ENCODE measurements at places on chromosomes 4 and X.
A peak's percentile ranks its signal among the peaks of the same experiment; 100 is the strongest.

GRCh38 chrX:40912576-40912975 lies 172.7 kb upstream of the USP9X start:
- no peak for DNase-seq

DNA sequence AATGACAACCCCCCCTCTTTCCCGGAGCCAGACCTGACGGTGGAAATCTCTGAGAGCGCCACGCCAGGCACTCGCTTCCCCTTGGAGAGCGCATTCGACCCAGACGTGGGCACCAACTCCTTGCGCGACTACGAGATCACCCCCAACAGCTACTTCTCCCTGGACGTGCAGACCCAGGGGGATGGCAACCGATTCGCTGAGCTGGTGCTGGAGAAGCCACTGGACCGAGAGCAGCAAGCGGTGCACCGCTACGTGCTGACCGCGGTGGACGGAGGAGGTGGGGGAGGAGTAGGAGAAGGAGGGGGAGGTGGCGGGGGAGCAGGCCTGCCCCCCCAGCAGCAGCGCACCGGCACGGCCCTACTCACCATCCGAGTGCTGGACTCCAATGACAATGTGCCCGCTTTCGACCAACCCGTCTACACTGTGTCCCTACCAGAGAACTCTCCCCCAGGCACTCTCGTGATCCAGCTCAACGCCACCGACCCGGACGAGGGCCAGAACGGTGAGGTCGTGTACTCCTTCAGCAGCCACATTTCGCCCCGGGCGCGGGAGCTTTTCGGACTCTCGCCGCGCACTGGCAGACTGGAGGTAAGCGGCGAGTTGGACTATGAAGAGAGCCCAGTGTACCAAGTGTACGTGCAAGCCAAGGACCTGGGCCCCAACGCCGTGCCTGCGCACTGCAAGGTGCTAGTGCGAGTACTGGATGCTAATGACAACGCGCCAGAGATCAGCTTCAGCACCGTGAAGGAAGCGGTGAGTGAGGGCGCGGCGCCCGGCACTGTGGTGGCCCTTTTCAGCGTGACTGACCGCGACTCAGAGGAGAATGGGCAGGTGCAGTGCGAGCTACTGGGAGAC lies 1.6 kb downstream of the PCDH10 start:
- peak; percentile 74 for DNase-seq

DNA sequence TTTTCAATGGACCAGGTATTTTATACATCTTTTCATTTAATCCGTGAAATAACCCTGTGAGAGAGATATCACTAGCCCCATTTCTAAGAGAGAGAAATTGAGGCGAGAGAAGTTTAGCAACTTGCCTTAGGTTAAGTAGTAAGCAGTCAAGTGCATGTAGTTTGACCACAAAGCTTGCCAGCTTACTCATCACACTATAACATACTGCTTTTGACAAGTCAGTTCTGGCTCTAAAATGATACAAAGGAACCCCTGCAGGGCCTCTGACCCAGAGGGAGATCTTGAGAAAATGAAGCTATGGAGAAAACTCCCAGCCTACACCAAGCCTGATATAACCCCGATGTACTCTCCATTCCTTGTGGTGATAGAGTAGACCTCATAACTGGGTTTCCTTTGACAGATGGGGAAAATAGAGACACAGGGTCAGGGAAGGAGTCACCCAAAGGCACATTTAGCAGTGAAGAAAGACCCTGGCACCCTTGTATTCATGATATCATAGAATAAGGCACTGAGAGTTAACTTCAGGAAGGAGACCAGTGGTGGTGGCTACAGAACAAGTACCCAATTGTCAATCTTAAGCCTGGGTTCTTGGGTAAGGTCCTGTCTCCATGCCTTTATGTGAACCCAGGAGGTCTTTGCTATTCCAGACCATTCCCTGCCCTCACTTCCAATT lies 60.2 kb upstream of the MSN start:
- no peak for DNase-seq

DNA sequence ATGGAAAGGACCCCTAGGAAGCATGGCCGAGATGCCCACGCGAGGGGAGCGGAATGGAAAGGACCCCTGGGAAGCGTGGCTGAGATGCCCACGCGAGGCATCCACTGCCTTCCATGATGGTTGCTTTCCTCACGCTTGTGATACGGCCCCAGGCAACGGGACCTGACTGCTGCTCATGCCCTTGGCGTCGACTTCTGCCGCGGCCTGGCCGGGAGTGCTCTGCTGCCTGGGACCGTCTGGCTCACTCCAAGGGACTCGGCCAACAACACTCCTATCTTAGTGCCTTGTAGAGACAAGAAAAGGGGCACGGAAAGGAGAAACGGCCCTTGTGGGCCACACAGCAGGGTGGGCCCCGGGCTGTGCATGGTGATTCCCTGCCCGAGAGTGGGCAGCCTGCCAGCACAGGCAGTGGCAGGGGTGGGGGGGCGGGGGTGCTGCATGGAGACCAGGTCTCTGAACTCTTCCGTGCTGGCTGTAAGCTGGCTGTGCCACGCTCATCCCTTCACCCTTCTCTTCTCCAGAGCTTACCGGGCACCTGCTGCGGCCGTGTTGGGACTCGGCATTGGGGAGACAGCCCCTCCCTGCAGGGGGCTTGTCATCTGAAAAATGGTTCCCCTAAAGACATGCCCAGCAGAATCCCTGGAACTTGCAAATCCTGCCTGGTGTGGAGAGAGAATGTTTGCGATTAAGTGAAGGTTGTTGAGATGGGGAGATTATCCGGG lies 38.6 kb upstream of the HMX1 start:
- peak; percentile 50 for DNase-seq

GRCh38 chr4:132227151-132227856 lies 921.8 kb upstream of the PCDH10 start:
- peak; percentile 55 for DNase-seq

DNA sequence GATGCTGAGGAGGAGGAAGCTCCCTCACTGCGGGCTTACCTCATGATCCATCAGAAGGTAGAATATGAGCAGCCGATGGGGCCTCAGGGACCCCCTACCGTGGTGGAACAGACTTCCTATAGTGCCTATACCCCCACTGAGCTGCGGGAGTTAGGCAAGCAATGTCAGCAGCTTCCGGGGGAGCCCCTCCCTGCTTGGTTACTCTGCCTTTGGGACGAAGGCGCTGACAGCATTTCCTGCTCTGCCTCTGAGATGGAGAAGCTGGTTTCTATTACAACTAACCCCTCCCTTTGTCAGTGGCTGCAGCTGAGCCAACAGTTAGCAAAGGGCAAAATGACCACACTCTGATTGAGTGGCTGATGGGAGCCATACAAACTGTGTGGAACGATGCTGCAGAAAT lies 430.7 kb downstream of the IDS start:
- DNase-seq = no peak

Data from islet precursor cell (in vitro differentiated cells).